DMS79 (cell line): ENCODE measurements at places on chromosomes 7 and 10.

- DNase-seq: no peak
Observed at GRCh38 chr7:36939816-36940215, 215.5 kb upstream of the AOAH start.

GRCh38 chr7:26190417-26190869 is 10.1 kb downstream of the HNRNPA2B1 start:
- DNase-seq: no peak

- DNase-seq: no peak
Observed at GRCh38 chr10:99438890-99439289, 8.5 kb upstream of the GOT1 start.

DNA sequence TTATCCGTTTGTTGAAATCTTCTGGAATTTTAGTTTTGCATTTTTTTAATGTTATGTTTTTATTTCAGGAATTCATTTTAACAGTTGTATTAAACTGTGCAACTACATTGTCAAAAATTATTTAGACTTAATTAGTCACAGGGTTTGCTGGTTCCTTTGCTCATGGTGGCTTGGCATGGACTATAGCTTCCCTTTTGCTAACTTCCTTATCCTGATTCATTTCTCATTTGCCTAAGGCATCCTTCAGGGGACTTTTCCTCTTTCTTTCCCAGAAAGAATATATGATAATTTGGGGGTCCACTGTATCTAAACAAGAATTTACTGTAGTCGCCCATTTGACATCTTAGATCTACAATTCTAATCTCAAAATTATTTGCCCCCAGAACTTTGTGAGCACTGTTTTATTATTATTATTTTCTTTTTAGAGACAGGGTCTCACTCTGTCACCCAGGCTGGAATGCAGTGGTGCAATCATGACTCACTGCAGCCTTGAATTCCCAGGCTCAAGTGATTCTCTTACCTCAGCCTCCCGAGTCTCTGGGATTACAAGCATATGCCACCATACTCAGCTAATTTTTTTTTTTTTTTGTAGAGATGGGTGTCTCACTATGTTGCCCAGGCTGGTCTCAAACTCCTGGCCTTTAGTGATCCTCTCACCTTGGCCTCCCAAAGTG is 13.9 kb downstream of the FIGNL1 start:
- DNase-seq: no peak

GRCh38 chr7:142690554-142691182 is 58.6 kb upstream of the PRSS1 start:
- no peak for DNase-seq

DNA sequence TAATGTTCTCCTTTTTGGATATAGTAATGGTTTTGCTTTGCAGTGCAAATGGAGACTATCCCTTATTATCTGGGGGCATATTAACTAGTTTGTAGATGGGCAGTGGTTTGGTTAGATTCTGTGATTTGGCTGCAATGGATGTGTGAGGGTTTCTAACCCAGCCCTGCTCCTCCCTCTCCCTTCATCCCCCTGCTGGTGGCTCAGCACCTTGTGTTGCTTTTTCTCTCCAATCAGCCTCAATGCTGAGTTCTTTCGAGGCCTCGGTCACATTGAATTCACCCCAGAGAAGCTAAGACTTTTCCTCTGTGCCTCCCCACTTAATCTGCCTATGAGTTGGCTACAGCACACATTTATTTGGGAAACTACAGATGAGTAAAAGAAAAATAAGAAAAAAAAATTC is 120.0 kb downstream of the MALRD1 start:
- no peak for DNase-seq

GRCh38 chr7:138753610-138754009 is 44.2 kb upstream of the TMEM213 start:
- no peak for DNase-seq

- DNase-seq: no peak
Observed at GRCh38 chr7:158650821-158651225, 53.8 kb downstream of the NCAPG2 start.

DNA sequence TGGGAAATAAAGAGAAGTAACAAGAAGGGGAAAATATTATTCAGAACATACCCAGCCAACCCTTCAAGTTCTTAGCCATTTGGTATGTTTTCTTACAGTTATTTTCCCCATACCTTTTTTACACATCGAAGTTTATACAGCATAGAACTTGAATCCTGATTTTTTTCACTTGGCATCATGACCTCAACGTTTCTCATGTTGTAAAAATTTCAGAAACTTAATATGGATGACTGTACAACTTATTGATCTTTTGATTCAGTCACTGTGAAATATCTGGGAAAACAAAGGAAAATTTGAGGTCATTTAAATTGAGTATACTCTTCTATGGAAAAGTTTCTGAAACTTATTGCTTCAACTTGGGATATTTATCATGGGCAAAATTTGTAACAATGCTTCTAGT is 103.6 kb upstream of the FAM171A1 start:
- no peak for DNase-seq

GRCh38 chr10:35613597-35614226 is 8.6 kb downstream of the GJD4 start:
- no peak for DNase-seq

DNA sequence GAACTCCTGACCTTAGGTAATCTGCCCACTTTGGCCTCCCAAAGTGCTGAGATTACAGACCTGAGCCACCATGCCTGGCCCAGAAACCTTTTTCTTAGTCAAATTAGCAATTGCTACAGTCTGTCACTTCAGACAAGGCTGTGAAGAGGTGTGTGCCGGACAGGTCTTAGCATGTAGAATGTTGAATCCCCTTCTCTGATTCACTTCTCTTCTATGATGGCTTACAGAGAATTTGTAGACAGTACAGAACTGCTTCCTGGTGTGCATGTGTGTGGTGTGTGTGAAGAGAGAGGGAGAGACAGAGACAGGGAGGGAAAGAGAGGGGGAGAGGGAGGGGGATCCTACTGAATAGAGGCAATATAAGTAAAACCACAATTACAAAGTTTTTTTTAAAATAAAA is 150.4 kb downstream of the PARD3 start:
- DNase-seq: no peak

DNA sequence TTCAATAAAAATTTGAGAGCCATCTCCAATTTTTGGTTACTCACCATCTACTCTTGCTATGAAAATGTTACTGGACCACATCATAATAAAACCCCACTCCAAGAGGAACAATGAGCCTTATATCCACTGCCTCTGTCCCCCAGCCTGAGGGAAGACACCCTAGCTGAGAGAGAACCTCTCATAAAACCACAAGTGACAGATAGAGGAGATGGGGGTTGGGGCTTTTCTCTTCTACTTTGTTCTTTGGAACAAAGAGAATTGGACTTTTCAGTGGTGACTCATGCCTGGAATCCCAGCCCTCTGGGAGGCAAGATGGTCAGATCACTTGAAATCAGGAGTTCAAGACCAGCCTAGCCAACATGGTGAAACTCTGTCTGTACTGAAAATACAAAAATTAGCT is 27.6 kb upstream of the TAS2R16 start:
- DNase-seq: no peak

DNA sequence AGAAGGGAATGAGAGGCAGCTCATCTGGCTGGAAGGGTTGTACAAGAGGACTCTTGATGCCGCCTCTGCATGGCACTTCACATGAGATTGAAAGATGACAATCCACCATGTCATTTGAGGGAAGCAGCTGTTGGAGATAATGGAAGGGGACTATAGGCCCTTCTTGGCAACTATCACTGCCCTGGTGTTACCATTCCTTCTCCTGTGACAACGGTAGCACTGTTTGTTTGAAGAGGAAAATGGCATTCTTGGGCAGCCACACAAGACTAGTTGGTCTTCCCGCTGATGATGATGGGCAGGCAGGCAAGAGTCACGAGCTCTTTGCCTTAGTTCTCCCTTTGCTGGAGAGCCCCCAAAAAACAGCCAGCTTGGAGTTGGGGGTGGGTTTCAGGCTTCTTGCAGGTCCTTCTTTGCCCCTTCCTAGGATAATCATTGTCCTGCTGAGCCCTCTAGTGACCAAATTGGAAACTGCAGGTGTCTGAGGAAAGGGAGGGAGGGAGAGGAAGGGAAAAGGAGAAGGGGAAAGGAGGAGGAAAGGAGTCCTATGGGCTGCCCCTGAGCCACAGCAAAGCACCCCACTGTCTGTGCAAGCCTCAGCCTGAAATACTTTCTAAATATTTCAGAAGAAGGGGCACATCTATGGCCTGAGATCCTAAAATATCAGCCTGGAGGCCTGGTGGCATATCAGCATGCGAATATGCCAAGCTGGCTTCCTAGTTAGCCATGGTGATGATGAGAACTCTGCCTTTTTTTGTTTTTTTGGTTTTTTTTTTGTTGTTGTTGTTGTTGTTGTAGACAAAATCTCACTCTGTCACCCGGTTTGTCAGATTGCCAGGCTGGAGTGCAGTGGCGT is 165.6 kb upstream of the KMT2E start:
- DNase-seq: no peak

GRCh38 chr10:48485711-48486110 is 119.2 kb downstream of the ARHGAP22 start:
- DNase-seq: no peak

DNA sequence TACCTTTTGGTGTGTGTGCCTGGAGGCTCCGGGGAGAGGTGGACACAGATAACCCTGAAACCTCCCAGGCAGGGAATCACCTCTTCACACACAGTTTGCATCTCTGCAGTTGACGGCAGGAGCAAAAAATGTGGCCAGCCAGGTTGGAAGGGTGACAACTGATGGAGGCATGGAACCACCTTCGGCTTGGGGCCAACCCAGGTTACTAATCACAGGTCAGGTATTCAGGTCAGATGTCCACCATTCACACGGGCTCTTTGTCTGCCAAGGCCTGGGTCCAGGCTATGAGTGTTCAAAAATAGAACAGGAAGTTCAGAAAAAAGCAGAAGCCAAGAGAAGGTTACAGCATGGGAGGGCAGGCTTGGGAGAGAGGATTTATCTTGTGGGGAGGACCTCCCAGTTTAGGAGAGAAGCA is 137.2 kb upstream of the EFCAB10 start:
- DNase-seq: no peak

GRCh38 chr10:57657164-57657765 is 610.4 kb downstream of the IPMK start:
- no peak for DNase-seq

- DNase-seq: no peak
Observed at GRCh38 chr7:135179321-135179925, 8.9 kb upstream of the CYREN start.

GRCh38 chr7:101924171-101924570 is 106.7 kb downstream of the CUX1 start:
- DNase-seq: no peak

GRCh38 chr10:114686013-114686412 is 27.9 kb upstream of the ABLIM1 start:
- no peak for DNase-seq

DNA sequence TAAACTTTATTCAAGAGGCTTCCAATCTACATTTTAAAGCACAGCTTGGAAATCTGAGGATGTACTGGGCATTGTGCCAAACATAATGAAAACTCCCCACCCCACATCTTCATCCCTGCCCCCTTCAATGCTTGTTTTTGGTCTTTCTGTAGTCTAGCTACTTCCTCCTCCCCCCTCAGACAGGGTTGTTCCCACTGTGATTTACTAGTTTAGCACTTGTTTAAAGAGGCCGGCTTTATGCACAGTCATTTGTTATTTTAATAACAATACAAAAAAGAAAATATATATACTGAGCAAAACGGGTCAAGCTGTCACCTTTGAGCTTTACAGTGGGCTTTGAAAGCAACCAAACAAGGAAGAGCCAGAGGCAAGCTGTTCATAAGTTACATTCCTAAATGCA is 132.6 kb downstream of the CHRM2 start:
- no peak for DNase-seq

- no peak for DNase-seq
Observed at GRCh38 chr10:7471720-7472367, 61.0 kb upstream of the SFMBT2 start.

DNA sequence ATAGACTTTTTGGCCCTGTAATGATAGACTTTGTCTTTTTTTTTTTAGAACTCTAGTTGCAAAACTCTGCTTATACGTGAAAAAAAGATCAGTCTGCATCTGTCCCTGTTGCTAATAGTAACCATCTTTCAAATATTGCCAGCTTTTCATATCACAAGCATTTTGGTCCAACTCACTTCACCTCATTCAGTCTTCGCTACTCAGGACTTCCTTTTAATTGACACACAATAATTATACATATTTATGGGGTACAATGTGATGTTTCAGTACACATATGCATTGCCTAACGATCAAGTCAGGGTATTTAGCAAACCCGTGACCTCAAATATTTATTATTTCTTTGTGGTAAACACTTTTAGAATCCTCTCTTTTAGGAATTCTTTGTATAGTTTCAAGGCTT is 867.0 kb upstream of the C7orf33 start:
- DNase-seq: no peak

GRCh38 chr7:96663457-96663856 is 46.2 kb downstream of the SEM1 start:
- no peak for DNase-seq

DNA sequence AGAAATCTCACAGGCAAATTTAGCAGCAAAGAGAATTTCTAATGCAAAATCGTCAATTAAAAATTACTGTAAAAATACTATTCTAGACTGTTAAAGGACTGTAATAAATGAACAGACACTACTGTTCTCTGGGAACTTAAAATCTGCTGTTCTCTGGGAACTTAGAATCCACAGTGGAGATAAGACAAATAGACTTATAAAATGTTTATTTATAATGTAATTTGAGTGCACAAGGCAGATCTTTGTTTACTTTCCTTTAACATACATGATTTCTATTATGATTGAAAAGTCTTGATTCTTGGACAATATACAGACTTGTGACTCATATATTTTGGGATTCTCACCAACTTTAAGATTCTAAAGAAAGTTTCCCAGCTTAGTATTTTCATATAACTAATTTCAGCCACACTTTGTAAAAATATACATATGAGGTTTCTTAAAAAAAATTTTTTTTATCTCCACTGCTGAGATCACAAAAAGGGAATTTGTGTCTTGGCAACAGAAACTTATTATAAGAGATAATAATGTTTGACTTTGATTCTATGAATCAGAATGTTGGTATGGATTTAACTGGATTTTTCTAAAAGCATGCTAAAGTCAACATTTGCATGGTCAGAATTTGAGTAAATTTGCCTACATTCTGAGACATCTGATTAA is 166.3 kb upstream of the RHOBTB1 start:
- DNase-seq: no peak

DNA sequence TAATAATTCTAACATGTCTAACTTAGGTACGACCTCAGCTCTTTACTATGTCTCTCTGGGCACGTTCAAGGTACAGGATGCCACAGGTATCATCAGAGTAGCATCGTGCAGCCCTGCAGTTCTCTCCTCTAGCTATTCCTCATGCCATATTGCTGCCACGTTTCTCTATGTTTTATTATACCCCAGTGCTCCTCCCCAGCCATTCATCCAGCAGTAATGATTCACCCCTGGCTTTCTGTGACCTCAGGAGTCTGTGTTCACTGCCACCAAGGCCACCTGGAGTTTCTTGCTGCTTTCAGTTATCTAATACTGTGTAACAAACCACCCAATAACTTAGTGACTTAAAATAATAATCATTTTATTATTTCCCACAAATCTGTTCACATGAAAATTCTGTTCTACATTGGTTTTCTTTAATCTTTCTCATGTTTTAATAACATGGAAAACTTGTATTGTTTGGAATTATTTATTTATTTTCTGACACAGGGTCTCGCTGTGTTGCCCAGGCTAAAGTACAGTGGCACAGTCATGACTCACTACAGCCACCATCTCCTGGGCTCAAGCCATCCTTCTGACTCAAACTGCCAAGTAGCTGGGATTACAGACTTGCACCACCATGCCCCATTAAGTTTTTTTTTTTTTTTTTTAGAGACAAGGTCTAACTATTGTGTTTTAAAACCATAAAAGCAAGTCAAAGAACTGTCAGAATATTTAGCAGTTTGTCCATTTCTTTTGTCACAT is 21.8 kb downstream of the REEP3 start:
- no peak for DNase-seq
